ENCODE measurements at places on chromosomes 16 and 17.

DNA sequence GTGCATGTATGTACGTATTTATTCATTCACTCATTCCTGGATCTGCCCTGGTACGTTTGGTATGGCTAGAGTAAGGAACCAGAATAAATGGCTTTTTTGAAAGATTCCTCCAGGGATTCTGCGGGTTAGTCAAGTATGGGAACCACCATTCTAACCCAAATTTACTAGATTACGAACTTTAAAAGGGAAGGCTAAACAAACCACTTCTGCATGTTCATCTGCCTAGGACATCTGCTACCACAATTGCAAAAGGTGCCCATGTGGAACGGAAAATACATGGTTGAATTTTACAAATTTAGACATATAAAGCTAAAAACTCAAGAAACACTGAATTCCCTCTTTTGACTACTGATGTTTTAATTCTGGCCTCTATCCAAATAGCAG is 22.1 kb downstream of the CYTH1 start:
- DNase-seq: peak; percentile 32

- no peak for DNase-seq
These were observed 80.1 kb upstream of the RPL38 start for GRCh38 chr17:74123350-74123749.

GRCh38 chr17:67554634-67555033 is 163.1 kb upstream of the NOL11 start:
- no peak for DNase-seq

- DNase-seq: peak; percentile 99
These were observed 123.8 kb upstream of the RPL38 start for GRCh38 chr17:74079537-74080300.

- peak; percentile 15 for DNase-seq
These were observed 17.3 kb upstream of the XYLT2 start for GRCh38 chr17:50328363-50329325.

- DNase-seq: no peak
These were observed 238.8 kb downstream of the SLC39A11 start for GRCh38 chr17:72853440-72854415.

GRCh38 chr17:51629232-51629631 is 368.9 kb downstream of the UTP18 start:
- no peak for DNase-seq

- no peak for DNase-seq
These were observed 327.7 kb downstream of the BCAS3 start for GRCh38 chr17:61005358-61005757.

DNA sequence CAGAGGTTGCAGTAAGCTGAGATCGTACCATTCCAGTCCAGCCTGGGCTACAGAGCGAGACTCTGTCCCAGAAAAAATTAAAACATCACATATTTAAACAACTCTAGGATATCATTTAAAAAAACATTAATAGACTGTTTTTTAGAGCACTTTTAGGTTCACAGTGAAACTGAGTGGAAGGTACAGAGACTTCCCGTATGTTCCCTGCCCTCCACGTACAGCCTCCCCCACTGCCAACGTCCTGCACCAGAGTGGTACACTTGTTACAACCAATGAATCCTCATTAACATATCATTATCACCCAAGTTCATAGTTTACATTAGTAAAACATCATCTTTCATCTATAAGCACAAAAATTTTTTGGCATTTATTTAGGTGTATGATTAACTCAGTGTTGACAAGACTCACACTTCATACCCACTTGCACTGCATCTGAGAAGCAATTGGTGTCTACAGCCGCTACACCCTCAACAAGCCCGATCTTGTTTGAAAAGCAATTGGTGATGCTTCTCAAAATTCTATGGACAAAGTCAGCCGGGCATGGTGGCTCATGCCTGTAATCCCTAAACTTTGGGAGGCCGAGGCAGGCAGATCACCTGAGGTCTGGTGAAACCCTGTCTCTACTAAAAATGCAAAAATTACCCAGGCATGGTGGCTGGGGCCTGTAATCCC is 39.9 kb upstream of the STH start:
- DNase-seq: no peak

DNA sequence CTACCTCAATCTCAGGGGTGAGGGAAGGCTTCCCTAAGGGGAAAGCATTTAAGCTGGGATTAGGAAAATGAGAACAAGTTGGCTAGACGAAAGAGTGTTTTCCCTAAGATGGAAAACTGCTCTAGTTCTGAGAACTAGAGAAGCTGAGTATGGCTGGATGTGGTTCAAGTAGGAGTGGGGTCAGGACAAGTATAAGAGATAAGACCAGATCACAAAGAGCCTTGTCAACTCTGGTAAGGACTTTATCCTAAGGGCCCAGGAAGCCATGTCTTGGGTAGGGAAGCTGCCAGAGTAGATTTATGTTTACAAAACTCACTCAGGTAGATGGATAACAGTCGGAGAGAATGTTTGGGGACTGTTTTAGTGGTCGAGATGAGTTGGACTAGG is 1.7 kb downstream of the ANKS4B start:
- no peak for DNase-seq

DNA sequence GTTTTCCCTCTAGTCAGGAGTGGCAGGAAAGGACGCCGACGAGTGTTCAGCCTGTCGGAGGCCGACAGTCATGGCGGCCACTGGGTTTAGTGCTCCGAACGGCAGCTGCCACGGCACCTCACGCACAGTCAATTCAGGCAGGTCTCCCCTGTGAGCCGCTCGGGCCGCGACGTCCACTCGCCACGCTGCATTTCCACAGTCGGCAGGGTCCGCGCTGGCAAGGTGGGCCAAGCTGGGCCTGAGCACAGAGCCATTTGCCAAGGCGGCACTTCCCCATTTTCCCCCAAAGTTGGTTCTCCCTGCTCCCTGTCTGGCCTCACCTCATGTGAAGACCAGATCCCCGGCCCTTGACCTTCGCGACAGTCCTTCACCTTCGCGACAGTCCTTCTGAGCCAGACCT is 81.9 kb downstream of the SOCS1 start:
- no peak for DNase-seq

- no peak for DNase-seq
These were observed 3.3 kb downstream of the ERBB2 start for GRCh38 chr17:39702901-39703893.

- DNase-seq: no peak
These were observed 73.1 kb upstream of the FAM20A start for GRCh38 chr17:68674029-68674925.

DNA sequence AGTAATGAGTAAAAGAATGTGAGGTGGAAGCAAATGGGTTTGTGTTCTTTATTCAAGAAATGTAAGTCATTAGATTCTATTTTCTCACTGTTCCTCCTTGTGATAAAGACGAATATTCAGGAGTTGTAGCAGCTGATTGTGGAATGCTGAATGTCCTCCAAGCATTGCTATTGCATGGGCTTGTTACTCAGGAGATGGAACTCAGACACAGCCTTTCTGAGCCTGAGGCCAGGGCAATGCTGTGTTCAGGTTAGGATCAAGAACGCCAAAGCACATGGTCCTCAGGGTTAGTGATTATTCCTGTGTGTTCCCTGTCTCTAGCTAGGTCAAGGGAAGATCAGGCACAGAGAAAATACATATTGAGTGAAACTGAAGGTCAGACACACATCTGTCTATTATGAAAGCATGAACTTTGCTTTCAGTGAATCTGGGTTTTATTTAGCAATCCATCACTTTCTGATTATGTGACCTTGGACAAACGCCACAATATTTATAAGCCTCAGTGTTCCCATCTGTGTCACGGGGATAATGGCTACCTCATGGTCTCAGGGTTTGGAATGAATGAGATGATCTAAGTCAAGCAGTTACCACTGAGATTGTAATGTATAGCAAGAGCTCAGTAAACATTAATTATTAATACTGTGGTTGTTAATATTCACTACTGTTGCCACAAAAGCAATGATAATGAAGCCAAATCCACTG is 426.8 kb upstream of the DYNLRB2 start:
- no peak for DNase-seq

GRCh38 chr17:27199948-27200347 is 94.0 kb upstream of the WSB1 start:
- no peak for DNase-seq

- no peak for DNase-seq
These were observed 45.2 kb upstream of the SLC5A11 start for GRCh38 chr16:24800586-24800985.

DNA sequence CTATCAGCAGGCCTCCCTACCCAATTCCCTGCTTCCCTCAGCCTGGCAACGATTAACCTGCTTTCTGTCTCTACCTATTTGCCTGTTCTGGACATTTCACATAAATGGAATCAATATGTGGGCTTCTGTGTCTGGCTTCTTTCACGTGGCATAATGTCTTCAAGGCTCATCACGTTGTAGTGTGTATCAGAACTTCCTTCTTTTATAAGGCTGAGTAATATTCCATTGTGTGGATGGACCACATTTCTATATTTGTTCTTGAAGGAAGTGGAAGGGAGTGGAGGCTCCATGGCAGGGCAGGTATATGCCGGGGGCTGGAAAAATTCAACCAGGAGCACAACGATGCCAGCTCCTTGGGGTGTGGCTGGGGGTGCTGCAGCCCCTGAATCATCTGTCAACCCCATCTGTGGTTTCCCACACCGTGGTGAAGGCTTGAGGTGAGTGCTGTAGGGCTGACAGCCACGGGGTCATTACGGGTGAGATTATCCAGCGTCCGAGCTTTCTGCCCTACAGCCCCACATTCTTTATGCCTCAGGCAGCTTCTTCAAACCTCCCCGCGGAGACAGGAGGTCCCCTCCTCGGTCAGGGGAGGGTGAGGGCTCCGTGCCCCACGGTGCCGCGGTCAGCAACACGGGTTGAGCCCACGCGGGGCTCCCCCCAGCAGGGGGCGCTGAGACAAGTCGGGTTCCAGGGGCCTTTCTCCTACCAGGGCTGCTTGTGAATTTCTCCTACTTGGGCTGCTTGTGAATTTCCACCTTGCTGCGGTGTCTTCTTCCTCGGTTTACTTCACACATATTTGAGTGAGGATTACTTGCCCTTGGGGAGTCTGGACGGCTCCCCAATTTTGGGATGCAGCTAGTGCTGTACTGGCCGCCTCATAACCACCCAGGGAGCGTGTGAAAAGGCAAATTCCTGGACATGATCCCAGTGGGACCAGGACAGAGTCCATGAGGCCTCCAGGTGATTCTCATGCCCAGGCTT is 18.3 kb upstream of the WFIKKN2 start:
- no peak for DNase-seq

- no peak for DNase-seq
These were observed 436.7 kb downstream of the NPIPA7 start for GRCh38 chr16:16815641-16816040.

- DNase-seq: no peak
These were observed 22.7 kb upstream of the ZC3H7A start for GRCh38 chr16:11819798-11820197.

- no peak for DNase-seq
These were observed 5.3 kb downstream of the UNC119 start for GRCh38 chr17:28547096-28547622.

DNA sequence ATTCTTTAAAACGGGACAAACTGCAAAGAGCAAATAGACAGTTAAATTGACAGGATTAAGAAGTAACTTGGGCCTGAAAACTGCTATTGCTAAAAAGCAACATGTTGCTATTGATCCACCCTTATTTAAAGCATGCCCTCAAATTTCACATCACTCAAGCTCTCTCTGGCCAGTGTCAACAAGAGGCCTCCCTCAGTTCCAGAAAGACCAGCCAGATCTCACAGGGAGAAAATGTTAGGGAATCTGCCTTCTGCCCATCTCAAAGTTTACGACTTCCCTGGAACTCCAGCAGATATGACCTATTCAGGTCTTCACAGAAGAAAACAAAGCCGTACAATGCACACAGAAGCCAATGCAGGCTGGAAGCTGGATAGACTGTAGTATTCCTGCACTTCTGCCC is 8.9 kb downstream of the CFAP20 start:
- no peak for DNase-seq

- DNase-seq: no peak
These were observed 415.3 kb upstream of the C16orf82 start for GRCh38 chr16:26651464-26651863.

DNA sequence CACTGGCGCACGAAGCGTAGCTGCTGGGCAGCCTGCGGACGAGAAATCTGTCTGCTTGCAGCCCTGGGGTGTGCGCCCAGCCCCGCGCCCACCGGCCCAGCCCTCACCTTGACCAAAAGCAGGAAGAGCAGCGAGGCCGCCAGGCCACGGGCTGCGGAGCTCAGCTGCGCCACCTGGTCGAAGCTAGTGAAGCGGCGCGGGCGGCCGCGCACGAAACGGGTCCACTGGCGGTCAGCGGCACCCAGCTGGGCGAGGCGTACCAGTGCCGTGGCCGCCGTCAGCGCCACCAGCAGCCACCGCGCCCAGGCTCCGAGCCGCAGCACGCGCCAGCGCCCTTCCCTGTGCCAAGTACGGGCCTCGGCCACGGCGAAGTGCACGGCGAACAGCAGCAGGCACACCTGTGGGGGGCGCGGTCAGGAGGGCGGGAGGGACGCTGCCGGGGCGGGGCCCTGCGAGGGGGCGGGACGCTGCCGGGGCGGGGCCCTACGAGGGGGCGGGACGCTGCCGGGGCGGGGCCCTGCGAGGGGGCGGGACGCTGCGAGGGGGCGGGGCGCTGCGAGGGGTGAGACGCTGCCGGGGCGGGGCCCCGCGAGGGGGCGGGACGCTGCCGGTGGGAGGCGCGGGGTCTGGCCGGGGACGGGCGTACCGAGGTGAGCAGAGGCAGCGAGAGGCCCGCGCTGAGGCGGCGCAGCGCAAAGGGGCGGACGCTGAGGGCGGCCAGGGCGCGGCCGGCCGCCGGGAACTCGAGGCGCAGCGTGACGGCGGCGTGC is 43.2 kb downstream of the TSC2 start:
- DNase-seq: no peak

DNA sequence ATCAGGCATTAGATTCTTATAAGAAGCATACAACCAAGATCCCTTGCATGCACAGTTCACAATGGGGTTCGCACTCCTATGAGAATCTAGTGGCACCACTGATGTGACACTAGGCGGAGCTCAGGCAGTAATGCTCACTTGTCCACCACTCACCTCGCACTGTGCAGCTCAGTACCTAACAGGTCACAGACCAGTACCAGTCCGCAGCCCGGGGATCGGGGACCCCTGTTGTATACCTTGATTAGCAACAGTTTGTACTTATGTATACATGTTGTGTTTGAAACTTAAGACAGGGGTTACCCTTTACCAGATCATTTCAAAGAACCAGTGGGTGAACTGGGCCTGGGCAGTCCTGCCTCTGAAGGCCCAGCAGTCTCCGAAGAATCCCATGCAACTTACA is 103.7 kb downstream of the PMP22 start:
- no peak for DNase-seq
